Smooth muscle cell of the brain vasculature (primary cell): ENCODE measurements at places on chromosomes 16 and 17.

- peak; percentile 18 for DNase-seq
These were observed 55.5 kb upstream of the DLX4 start for GRCh38 chr17:49913226-49914095.

DNA sequence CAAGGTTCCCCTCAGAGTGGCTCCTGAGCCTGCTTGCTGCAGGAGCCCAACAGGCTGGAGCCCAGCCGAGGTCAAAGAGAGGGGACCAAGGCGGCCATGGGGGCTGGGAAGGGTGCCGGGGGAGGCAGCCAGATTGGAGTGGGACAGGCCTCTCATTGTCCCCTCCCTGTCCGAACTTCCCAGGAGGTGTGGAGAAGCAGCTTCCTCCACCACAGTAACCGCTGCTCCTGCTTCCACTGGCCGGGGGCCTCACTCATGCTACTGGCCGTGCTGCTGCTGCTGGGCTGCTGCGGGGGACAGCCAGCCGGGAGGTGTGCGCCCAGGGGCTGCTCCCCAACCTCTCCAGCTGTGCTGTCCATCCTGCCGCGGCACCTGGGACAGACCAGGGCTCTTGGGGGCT, 29.3 kb downstream of the TMEM94 start:
- DNase-seq = no peak

DNA sequence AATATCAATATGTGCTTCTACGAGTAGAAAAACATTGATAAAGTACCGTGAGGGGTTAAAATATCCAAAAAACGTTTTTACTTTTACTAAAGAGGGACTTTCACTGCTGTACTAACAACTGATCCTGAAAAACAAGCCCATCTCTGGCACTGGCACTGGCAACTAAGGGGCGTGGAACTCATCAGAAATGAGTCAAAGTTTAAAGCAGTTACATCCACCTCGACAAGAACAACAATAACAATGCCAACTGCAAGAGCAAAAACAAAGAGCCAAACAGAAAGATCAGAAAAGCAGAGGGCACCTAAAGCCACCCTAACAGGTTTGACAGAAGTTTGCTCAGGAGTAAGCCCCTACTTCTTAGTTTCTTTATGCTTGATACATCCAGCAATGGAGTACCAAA, 13.1 kb downstream of the MBTPS1 start:
- no peak for DNase-seq

GRCh38 chr17:28926786-28927185, 23.9 kb upstream of the DHRS13 start:
- no peak for DNase-seq

DNA sequence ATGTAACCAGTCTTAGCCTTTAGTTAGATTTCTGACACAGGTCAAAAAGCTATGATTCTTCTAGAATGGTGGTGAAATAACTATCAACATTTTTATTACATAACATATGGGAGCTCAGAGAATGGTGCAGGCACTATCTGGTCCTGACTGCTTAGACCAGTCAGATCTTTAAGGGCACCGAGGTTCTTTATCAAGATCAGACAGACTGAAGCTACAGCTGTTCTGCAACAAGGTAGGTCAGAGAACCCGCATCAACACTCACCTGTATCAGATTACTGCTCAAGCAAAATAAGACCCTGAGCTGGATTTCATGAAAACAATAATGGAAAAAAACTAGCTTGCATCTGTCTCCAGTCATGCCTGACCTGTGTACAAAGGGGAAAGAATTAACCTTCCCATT, 160.4 kb downstream of the KCNJ2 start:
- no peak for DNase-seq

GRCh38 chr16:87984632-87985267, 33.5 kb downstream of the BANP start:
- DNase-seq = no peak

DNA sequence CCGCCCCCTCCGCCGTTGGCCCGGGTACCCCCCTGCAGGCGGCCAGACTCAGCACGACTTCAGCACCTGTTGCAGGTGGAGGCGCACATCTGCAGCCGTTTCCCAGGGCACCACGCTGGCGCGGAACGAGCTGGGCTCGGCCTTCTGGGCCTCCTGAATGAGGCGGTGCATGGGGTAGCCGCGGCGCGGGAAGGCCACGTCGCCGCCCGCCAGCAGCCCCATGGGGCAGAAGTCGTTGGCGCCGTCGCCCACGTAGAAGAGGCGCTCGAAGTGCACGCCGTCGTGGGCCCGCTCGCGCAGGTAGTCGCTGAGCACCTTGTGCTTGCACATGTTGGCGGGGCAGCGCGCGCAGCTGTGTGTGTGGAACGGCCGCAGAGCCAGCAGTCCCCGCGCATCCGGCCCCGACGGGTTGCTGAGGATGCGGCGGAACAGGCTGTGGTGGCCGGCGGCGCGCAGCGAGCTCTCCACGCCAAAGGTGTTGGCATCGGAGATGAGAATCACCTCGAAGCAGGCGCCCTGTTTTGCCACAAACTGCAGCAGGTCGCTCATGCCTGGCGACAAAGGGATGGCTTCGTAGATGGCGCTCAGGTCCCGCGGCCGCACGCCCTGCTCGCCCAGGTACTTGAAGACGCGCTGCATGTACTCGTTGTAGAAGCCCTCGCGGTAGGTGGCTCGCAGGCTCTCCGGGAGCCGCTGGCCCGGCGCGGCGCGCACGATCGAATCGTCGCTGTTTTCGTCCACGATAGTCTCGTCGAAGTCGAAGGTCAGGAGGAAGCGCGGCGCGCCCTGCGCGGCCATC, 6.2 kb downstream of the PHOSPHO1 start:
- no peak for DNase-seq

GRCh38 chr17:46024590-46024989, 25.5 kb downstream of the STH start:
- DNase-seq = no peak

- no peak for DNase-seq
These were observed 11.4 kb upstream of the TCAP start for GRCh38 chr17:39653662-39654331.

- DNase-seq = no peak
These were observed 18.3 kb upstream of the SUPT4H1 start for GRCh38 chr17:58370309-58370708.

DNA sequence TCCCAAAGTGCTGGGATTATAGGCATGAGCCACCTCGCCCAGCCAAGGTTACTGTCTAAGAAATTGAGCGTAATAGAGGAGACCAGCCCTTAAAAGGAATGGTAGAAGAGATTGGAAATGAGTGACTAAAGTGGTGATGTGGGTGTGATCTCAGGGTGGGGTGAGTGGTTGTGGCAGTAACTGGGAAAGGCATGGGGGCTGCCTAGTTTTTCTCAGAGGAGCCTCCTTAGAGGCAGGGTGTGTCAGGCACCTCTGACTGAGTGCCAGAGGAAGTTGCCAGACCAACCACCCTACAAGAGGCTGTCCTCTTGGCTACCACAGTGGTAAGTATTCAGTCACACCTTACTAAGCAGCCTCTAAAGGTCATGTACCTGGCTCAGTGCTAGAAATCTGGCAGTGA, 8.9 kb downstream of the DUS2 start:
- no peak for DNase-seq

GRCh38 chr17:76560036-76560876, 20.4 kb downstream of the PRCD start:
- DNase-seq = no peak

DNA sequence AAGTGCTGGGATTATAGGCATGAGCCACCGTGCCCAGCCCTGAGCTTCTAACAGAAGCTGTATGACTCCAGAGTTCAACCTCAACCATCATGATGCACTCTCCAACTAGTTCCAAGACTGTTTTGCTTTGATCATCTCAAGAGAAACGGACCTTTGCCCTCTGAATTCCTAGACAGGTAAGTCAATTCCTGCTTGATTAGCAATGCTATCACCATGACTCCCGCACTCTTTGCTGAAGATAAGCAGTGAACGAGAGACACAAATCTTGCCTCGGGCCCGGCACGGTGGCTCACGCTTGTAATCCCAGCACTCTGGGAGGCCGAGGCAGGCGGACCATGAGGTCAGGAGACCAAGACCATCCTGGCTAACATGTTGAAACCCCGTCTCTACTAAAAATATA, 22.2 kb downstream of the ANKFY1 start:
- DNase-seq = no peak

- DNase-seq = no peak
These were observed 105.1 kb downstream of the CDH11 start for GRCh38 chr16:65016754-65017153.

GRCh38 chr17:79695293-79695790, 35.4 kb upstream of the ENPP7 start:
- DNase-seq = no peak

DNA sequence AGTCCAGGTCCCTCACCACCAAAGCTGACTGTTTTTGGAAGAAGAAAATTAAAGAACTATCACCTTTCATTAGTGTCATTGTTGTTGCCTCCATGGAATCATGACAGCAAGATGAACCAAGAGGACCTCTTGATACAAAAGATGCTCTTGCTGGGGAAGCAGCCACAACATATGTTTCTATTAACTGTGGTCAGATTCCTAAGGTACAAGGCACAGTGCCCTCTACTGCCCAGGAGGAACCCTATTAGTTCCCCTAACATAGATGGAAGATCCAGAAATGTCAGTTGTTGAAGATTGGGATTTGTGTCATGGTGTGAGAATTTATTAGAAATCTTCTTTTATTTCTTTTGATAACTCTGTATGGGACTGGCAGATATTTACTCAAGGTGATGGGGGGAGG, 188.2 kb upstream of the ANKFN1 start:
- DNase-seq = no peak

- no peak for DNase-seq
These were observed 46.2 kb downstream of the ZFPM1 start for GRCh38 chr16:88499292-88499691.

DNA sequence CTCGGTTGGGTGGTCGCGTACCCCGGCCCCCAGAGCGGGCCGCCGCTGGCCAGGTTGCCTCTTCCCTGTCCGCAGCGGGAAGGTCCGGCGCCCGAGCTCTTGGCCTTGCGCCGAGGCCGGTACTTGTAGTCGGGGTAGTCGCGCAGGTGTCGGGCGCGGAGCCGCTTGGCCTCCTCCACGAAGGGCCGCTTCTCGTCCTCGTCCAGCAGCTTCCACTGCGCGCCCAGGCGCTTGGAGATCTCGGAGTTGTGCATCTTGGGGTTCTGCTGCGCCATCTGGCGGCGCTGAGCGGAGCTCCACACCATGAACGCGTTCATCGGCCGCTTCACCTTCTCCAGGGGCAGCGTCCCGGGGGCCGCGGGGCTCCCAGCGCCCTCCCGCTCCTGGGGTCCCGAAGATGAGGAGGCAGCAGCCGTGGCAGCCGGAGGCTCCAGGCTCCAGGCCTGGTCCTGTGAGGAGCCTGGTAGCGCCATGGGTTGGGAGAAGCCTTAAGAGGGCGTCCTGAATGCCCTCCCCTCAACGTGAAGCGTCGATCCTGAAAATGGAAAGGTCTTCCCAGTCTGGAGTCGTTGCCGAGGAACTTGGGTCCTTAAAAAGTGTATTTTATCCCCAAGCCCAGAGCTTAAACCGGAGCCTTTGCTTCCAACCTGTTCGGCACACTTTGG, 558 bp downstream of the SOX15 start:
- peak; percentile 70 for DNase-seq

DNA sequence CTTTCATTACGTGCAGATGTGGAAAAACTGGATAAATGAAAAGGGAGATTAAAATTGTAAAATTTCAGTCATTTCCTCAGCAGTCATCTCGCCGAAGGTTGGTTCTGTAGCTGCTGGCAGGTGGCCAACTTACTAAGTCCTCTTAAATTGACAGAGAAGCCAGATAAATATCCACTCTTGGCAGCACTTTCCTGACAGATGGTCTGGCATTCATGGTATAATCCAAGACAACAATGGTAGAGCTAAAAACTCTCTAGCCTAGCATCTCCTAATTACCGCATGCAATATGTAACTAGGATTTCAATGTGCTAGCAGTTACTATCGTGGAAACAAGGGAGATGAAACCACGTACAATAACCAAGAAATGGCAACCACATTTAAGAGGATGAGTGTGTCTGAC, 306.3 kb downstream of the CNTNAP4 start:
- no peak for DNase-seq

DNA sequence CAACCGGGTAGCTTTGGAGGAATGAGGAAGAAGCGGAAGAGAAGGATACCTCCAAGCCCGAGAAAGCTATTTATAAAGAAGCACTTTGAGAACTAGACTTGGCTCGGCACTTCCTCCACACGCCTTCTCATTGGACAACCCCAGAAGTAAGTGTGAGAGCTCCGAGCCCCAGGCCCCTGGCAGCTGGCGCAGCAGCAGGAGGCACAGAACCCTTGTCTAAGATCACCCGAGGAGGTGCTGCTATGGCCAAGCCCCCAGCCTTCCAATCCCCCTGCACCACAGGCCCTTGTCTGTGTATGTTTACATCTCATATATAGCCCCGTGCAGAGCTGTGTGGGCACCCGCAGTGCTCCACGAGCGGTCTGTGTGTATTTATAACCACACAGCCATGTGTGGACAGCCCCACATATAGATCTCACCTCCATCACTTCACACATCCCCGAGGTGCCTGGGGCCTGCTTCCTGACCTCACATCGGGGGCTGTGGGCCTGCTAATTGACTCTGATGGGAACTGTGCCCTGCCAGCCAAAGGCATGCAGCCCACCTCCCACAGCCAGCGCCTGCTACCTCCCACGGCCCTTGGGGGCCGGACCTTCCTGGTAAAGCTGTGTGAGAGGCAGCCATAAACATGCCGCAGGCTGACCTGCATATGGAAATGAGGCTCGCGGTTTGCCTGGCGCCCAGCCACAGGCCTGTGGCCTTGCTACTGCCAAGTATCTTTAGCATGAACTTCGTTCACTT, 96.1 kb downstream of the C17orf67 start:
- peak; percentile 94 for DNase-seq

DNA sequence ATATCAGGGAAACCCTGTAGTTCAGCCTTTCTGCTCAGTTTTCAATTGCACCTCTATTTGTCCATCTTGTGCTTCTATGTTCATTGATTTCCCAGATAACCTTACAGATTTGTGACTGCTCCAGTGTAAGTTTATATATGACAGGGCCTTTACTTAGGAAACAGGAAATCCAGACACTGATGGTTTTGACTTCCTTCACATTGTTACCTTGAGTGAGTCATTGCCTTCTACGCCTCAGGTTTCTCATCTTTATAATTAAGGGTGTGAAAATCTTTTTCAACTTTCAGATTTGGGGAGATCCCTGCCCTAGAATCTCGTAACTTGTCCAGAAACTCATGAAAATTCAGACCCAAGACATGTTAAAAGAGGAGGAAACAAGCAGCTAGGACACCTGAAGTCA, 342.4 kb upstream of the TBX2 start:
- no peak for DNase-seq
